NCI-H526 treated with DMSO at 0.1 percent for 48 hours (cell line): ENCODE measurements at places on chromosomes 2 and 18.

- no peak for DNase-seq
Measured at GRCh38 chr2:32474381-32474780, 117.6 kb downstream of the BIRC6 start.

DNA sequence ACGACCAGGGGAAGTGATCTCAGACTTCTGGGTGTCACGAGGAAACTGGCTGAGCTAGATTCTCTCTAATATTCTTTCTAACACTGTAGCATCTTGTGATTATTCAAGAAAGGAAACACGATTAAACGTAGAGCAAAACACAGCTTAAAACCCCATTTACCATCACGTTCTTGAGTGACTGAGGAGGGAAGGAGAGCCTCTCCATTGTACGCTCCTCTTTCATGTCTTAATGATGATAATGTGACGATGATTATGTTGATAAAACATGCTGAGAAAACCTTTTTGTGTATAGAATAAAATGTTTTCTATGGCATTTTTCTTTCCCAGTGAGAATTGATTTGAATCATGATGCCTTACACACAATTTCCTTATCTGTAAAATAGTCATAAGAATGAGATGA is 705.6 kb upstream of the ID2 start:
- DNase-seq = no peak

DNA sequence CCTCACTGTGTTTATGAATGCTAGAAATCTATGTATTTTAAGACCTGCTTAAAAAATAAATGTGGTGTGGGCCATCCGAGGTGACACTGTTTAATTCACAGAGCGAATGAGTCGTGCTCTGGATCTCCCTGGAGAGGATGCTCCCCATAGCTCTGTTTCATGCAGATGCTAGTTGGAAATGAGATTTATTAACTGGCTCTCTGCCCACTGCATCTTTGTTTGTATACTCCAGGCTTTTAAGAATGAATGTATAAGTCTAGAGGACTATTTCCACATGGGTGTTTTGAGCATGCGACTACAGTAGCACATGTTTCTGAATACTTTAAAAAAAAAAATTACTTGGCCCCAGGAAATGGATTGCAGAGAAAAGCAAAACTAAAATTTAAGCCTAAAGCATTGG is 3.9 kb downstream of the MAPRE2 start:
- no peak for DNase-seq

DNA sequence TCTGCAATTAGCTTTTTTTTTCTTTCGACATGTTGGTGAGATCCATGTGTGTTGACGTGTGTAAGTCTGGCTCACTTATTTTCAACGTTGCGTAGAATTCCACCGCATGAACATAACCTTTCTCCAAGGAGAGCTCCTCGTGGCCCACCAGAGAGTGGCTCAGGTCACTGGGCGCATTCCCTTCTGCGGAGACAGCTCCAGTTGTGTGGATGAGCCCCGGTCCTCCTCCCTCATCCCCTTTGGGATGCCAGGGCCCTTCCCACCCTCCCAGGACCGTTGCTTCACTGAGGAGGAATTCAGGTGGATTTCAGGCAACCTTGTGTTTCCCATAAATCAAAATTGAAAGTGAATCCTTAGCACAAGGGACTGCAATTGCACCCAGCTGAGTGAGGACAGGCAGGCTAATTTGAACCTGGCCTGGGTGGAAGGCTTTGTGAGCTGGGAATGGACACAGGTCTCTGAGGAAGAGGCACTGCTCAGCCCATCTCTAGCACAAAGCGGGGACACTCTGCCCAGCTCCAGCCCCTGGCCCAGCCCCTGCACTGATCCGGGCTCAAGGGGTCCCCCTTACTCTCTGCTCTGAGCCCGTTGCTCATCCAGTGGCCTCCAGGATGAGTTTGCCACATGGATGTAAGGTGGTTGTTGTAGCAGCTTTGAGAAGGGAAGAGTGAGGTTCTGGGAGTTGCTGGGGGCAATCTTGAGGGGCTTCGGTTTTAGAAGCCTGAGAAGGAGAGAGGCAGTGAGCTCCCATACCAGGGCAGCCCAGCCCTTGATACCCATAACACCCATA is 57.8 kb upstream of the HAAO start:
- no peak for DNase-seq

DNA sequence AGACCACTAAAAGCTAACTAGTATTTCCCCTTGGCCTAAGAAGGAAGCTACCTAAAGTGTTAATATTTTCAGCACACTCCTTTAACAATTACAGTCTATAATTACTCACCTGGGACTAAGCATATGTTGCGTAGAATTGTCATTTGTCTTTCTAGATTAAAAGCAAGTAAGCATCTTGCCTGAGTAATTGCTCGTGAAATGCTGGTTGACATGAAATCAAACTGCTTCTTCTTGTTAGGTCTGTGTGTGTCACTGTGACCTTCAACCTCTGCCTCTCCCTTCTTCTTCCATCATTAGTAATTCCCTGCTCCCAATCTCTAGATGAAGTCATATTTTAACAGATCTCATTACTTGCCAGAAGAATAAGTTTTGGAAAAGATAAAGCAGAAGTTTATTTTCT is 212.2 kb downstream of the XIRP2 start:
- DNase-seq = no peak

DNA sequence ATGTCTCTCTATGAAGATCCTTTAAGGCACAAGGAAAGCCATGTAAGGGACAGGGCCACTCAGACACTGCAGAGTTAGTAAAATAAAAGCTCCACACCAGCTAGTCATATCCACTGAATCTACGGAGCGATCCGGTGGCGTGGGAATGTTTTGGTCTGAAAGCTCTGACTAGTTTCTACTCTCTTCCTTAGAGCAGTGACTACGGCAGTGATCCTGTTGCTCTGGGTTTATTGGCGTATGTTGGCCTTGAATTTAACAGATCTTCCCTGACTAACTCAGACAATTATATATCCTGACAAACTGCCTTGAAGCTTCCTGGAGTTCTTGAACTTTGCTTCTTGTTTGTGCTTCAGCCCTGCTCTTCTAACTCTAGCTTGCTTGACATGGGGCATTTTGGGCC is 115.3 kb upstream of the FZD5 start:
- no peak for DNase-seq

DNA sequence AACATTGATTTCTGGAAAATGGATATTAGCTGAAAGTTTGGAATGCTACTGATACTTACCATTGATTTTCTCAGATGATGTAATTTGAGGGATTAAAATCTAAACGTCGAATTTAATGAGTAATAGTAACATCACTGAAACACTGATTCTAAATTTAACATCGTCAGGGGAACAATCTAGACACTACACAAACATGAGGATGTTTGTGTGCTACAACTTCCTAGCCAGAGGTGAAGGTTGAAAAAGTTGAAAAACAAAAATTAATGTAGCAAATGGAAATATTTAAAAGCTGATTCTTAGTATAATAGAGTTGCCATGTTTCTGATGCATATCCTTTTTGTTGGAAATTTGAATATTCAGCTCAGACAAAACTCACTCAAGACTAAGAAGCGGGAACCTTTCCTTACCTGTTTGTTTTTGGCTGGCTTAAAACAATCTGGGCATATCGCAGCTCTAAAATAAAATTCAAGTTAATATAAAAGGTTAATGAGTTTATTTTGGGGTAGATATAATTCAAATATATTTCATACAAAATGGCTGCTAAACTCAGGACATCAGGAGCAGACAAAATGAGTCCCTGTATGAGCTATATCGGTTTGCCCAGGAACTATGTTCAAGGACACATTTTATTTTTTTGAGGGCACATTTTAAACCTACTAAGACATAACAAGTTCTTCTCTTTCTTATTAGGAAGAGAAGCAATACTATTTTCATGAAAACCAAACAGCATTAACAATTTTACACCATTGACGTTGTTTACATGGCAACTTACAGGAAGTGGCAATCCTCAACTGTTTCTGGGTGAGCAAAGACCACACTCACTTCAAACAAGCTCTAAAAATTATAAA is 52.6 kb upstream of the PEX13 start:
- DNase-seq = no peak

GRCh38 chr2:234444242-234444730 is 52.6 kb downstream of the ARL4C start:
- DNase-seq = no peak

- no peak for DNase-seq
Measured at GRCh38 chr2:188784269-188784762, 189.9 kb upstream of the COL3A1 start.

DNA sequence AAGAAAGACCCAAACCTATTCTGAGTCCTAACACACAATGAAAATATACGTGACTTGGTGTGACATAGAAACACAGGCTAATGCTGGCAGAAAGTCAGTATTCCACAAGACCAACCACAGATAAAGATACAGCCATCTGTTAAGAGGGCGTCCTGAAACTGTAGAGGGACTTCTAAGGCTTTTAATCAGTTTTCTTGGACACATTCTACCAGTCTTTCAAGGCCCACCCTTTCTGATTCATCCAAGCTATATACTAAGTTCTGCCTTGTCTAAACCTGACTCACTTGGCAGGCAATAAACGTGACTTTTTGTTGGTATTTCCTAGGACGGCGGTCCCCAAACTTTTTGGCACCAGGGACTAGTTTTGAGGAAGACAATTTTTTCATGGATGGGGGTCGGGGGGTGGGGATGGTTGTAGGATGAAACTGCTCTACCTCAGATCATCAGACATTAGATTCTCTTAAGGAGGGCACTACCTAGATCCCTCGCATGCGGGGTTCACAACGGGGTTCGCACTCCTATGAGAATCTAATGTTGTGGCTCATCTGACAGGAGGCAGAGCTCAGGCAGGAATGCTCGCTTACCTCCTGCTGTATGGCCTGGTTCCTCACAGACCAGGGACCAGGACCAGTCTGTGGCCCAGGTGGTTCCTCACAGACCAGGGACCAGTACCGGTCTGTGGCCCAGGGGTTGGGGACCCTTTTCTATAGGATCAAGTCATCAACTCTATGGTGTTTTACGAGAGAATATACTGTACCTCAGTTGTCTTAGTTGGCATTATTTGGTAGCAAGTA is 61.4 kb downstream of the SP3 start:
- DNase-seq = no peak

GRCh38 chr2:111128096-111128495 is 7.4 kb downstream of the BCL2L11 start:
- DNase-seq = no peak

DNA sequence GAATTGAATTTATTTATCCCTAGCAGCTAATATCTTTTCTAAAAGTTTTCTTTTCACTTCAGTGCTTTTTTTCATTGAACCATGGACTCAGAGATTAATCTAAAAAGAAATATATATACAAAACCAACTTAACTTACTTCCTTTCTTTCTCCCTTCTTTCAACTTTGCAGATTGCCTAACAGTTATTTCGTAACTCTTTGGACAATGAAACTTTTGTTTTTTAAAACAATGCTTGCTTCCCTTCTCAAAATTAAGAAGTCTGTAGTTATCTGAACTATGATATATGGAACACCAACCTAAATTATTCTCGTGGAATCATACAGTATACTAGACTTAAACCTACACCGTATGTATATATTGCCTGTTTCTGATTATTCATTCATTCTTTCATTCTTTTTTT is 62.9 kb downstream of the MIB1 start:
- DNase-seq = no peak

GRCh38 chr2:105812180-105813044 is 67.7 kb downstream of the NCK2 start:
- no peak for DNase-seq

GRCh38 chr2:217944923-217945322 is 57.9 kb downstream of the TNS1 start:
- DNase-seq = no peak
